ENCODE measurements at places on chromosomes 1 and 21. TPM values are rescaled to one million over a fixed set of nuclear protein-coding genes. Genes with fewer than 3 reads are reported as not detected.

HES5 gene
- total RNA-seq: 4.2 TPM

GPR61 gene
- not detected for total RNA-seq

- DNase-seq: no peak
- no peaks in the 10 kb centered on the region for H3K27me3 ChIP-seq
- no peaks in the 10 kb centered on the region for H3K4me1 ChIP-seq
- H3K4me3 ChIP-seq: no peak overlapping the region
- H3K36me3 ChIP-seq: no peaks in the 10 kb centered on the region
- H3K27ac ChIP-seq: no peak overlapping the region
These were observed 187.5 kb upstream of the ZC3H12A start for GRCh38 chr1:37286881-37287280.

- H3K4me1 ChIP-seq: no peaks in the 10 kb centered on the region
- no peaks in the 10 kb centered on the region for H3K27me3 ChIP-seq
- H3K36me3 ChIP-seq: no peaks in the 10 kb centered on the region
- no peak overlapping the region for H3K27ac ChIP-seq
- H3K4me3 ChIP-seq: no peak overlapping the region
These were observed 64.0 kb downstream of the CHD5 start for GRCh38 chr1:6116137-6116536.

GRCh38 chr1:90371448-90371813 is 345.7 kb downstream of the BARHL2 start:
- DNase-seq: no peak
- no peaks in the 10 kb centered on the region for H3K36me3 ChIP-seq
- no peak overlapping the region for H3K27ac ChIP-seq
- H3K27me3 ChIP-seq: no peaks in the 10 kb centered on the region

DNA sequence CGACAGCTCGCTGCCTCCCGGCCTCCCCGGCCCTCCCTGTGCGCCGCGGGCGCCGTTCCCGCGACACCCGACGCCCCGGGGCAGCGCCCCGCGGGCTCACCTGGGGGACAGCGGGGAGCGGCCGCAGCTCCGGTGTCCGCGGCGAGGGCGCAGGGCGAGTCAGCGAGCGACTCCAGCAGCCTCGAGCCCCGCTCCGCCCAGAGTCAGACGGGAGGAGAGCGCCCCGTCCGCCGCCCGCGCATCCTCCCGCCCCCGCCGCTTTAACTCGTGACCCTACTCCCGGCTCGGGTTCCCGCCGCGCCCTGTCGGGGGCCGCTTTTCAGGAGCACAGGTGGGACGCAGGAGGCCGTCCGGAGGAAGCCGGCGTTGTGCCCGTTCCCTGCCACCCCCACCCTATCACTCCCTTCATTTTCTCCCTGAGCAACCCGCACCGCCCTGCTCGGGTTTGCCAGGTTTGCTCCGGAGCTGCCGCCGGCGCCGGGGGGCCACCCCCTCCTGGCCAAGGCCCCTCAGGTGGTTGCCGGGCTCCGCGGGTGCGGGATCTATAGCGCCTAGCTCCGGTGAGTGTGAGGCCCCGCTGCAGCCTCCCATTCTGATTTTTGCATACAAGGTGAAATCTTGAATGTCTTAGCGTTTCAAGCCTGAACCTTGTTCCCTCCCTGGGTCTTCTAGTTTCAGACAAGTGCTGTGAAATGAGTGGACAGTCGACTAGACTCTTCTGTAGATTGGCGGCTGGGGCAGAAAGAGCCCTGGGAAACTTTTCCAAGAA is at the start of gene MCOLN3:
Gene MCOLN3, minus strand, starts transcription at position 205 of the 769 bp plus-strand sequence. CDS start 3,140 bp downstream, outside the sequence.
- H3K36me3 ChIP-seq: no peaks in the 10 kb centered on the region
- peak; percentile 53 for DNase-seq
- H3K4me1 ChIP-seq: no peaks in the 10 kb centered on the region
- peak within 1 kb of the TSS; percentile 55 for H3K4me3 ChIP-seq

- H3K27me3 ChIP-seq: no peaks in the 10 kb centered on the region
- DNase-seq: no peak
- H3K4me1 ChIP-seq: no peaks in the 10 kb centered on the region
- H3K4me3 ChIP-seq: no peak overlapping the region
- no peaks in the 10 kb centered on the region for H3K36me3 ChIP-seq
These were observed 19.7 kb upstream of the ZBTB40 start for GRCh38 chr1:22431965-22432364.

DNA sequence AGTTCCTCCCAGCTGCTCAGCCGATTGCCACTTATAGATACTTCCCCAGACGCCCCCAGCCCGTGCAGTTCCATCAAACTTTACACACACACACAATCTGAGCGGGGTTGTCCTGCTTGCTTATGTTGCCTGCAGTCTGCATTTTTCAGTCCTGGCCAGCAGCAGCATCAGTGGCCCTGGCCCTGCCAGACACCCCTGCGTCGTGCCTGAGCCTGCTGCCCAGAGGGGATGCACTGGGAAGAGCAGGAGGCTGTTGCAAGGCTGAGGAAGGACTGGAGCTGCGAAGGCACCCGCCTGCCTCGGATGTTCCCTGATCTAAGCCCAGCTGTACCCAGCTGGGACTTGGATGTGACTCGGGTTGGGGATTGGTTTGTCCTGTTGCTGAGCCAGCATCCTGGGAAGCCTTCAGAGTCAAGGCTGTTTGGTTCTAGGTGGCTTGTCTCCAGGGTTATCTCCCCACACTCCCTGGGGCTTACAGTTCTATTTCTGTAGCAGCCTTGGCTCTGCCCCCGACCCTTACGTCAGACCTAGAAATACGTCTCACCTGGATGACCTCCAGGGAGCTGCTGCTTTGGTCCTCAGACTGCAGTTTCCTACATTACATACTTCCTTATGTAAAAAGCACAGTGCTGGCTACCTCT is 42.3 kb downstream of the MAN1C1 start:
- no peak overlapping the region for H3K27ac ChIP-seq
- H3K4me3 ChIP-seq: no peak overlapping the region
- H3K4me1 ChIP-seq: peaks cover 8% of the 10 kb centered on the region
